Erythroblast (primary cell): ENCODE measurements at places on chromosomes 1 and 21.
A peak's percentile ranks its signal among the peaks of the same experiment; 100 is the strongest.

DNA sequence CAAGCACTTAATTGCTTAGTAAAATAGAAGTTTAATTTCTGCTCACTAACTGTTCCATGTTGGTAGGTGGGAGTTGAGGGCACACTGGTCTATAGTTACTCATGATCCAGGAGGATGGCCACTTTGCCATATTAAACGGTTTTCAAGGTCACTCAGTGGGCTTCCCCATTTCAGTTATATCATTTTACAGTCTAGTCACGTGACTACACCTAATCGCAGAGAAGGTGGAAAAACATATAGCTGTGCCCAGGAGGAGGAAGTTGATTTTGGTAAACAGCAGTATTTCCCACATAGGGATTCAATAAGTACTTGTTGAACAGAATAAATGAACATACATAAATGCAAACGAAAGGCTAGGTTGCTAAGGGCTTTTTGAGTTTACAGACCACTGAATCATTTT lies 541.1 kb upstream of the CAMK1G start:
- DNase-seq = no peak

- DNase-seq = peak; percentile 6
Observed at GRCh38 chr1:244050835-244051444, at the start of gene ZBTB18. ZBTB18 (plus strand) TSS chr1:244051283; CDS start chr1:244051432, 149 bp downstream.

DNA sequence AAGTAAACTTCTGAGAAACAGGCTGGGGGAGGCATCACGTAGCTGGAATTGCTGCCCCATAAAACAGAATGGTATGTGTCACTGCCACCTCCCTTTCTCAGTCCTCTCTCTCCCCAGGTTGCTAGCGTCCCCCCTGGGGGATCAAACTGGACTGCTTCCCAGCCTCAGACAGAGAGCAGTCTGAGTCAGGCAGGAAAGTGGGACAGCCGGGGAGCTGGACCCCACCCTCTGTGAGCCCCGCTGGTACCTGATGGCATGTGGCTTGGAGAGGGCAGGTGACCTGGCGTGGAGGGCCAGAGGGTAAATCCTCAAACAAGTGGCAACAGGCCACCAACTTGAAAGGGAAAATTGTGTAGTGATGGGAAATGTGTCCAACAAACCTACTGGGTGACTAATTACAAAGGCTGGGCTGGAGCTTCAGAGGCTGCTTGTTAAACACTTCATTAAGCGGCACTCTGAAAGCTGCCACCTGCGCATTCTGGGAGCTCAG lies 1.0 kb upstream of the SFN start:
- DNase-seq = no peak

DNA sequence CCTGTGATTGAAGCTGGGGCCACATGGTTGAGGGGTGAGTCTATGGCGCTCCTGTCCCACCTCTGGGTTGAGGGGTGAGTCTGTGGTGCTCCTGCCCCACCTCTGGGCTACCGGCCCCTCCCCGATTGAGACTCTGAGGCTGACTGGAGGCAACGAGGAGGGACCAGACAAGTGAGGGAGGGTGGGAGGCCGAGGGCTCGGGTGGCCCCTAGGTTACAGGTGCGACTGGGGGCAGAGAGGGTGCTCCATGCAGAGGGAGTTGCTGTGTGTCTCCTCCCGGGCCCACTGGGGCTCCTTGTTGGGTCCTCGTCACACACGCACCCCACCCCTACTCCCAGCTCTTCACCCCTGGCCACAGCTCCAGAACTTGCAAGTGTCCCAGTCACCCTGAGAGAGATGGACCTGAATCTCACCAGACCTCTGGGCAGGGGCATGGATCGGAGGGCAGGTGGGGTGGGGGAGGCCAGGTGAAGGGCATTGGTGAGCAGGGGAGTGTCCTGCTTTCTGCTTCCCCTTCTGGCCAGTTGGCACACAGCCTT lies 12.8 kb downstream of the LDLRAP1 start:
- DNase-seq = no peak

DNA sequence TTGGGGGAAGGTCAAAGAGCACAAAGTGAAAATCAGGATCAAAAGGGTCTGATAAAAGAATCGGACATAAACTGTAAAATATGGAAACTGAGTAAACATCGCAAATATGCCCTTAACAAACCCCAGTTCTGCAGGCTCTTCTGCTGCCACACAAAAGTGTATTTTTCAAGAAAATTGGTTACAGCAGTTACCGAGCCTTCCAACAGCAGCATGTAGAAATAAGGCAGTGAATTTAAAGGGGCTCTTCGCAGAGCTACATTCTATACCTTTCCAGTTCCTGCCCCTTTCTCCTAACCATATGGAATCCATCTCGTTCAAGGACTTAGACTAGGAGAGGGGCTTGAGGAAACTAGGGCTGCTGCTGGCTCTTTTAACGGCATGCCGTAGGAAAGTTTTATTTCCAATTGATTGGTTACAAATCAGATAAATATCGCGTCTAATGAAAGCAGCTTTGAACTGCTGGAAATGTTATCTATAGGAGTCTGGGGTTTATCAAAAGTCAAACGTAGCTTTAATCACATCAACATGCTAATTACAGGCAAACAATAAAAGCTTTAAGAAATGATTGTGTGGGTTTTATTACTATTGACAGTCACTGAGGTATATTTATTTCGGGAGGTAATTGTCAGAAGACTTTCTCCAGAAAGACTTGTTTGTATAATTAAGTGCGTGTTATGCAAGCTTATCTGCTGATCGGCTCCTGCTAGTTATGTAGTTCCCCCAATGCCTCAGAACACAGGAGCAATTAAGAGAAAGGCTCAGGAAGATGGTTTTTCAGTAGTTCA lies 59.1 kb downstream of the GORAB start:
- DNase-seq = no peak

GRCh38 chr1:116471241-116471640 lies 98.2 kb downstream of the ATP1A1 start:
- DNase-seq = no peak

DNA sequence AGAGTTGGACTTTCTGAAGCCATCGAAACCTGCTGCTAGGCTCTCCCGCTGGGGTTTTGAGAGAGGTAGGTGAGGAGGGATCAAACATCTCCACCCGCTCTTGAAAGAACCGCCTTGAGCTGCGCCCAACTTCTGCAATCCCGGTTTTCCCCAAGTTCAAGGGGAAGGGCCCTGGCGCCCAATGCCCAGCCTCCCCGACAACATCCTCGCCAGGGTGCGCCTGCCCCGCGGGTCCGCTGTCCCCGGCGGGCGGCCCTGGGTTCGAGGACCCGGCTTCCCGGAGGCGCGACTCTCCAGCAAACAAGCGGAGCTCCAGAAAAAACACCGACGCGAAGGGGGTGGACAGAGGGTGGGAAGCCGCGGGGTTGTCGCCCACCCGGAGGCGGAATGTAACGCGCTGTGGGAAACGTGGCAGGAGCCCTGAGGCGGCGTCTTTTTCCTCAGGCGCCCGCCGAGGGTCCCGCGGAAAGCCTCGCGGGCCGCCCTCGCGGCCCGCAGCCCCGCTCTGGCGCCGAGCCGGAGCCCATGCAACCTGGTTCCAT lies 607 bp downstream of the BTG3 start:
- DNase-seq = peak; percentile 80
